GM10248 (cell line): ENCODE measurements at places on chromosomes 7 and 10.
A peak's percentile ranks its signal among the peaks of the same experiment; 100 is the strongest.

GRCh38 chr7:85023066-85023712 is 163.7 kb downstream of the SEMA3D start:
- peak; percentile 3 for DNase-seq

DNA sequence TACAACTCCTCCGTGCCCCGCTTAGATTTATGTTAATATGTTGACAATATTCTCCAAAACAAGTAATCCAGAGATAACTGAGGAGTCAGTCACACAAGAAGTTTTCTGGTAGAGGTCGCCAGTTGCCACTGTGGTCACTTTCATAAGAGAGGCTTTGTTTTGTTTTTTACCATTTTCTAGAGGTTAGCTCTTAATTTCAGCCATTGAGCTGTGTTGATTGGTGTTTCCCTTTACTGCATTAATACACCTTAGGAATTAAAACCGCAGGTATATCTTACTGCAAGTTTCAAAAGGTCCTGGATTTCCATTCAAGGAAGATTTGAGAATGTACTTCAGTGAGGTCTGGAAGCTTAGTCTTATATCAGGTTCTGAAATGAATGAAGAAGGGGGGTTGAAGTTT is 3.5 kb downstream of the BMI1 start:
- DNase-seq = no peak

DNA sequence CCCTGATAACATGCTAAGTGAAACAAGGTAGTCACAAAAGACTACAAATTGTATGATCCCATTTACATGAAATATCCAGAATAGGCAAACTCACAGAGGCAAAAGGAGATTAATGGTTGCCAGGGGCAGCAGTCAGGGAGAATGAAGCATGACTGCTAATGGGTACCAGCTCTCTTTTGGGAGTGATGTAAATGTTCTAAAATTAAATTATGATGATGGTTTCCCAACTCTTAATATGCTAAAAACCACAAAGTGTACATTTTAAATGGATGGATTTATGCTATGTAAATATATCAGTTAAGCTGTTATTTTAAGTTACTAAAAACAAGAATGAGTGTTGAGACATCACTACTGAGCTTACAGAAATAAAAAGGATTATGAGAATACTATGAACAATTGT is 12.6 kb downstream of the CYP51A1 start:
- no peak for DNase-seq

DNA sequence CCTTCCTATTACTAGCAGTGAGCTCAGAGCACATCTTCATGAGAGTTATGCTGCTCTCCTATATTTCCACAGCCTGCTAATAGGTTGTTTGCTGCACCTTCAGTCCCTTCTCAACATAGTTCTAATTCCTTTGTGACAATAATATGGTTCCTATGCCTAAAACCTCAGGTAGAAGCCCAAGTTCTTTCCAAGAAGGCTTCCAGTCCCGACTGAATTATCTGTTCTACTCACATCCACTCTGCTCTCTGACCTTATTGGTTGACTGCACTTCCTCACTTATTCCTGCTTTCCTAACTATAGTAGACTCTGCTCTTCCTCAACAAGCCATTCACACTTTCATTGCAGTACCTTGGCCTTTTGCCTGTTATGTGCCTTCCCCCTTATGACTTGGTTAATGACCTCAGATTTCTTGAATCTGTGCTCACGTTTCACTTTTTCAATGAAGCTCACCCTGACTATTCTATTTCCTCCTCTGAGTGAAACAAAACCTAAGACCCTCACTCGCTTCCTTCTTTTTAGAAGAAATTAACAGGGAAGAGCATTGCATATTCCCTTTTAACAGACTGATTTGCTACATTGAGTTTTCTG is 132.7 kb downstream of the MDFIC start:
- DNase-seq = no peak

DNA sequence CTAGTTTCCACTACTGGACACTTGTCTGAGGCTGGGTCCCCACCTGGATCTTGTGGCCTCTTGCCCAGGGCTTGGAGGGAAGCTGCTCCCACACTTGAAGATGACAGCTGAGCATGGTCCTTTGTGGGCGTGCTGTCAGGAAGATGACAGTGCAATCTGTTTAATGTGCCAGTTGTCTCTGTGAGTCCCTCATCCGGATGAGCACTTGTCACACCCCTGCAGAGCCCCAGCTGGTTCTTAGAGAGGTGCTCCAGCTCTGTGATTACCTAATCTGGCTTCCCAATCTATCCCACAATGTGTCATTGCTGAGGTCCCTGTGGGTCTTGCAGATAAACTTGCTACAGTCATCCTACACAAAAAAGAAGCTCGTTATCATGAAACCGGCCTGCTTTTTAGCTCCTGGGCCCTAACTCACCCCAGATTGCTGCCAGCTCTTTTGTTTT is 34.8 kb upstream of the CCSER2 start:
- DNase-seq = no peak

DNA sequence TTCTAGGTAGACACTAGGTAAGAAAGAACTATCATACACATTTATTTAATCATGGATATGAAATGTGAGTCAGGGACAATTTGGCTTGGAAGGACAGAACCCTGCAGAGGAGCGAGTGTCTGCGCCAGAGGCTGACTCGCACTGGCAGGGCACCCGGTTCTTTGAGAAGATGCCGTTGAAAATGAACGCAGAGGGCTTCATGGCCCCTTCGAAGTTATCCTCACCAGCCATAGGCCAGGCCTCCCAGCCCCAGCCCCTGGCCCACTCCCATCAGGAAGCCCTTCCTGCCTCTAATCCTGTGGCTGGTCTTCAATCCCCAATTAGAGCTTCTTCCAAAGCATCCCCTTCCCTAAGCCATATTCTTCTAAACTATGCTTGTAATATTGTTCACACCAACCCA is 239.8 kb downstream of the TCERG1L start:
- DNase-seq = no peak

DNA sequence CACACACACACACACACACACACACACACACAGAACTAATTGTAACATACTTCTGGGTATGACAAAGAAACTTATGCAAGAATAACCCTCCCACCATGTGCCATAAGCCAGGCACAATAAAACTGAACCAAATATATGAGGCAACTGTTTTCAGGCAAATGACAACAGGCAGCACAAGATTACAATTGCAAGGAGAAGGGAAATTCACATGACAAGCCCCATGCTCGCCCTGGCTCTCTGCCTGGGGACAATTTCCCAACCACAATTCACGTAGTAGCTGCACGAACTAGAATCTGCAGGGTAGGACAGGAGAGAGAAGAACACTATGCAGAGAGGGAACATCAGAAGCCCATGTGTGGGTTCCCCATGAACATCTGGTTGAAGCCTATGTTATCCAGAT is 143.3 kb downstream of the CALN1 start:
- no peak for DNase-seq

DNA sequence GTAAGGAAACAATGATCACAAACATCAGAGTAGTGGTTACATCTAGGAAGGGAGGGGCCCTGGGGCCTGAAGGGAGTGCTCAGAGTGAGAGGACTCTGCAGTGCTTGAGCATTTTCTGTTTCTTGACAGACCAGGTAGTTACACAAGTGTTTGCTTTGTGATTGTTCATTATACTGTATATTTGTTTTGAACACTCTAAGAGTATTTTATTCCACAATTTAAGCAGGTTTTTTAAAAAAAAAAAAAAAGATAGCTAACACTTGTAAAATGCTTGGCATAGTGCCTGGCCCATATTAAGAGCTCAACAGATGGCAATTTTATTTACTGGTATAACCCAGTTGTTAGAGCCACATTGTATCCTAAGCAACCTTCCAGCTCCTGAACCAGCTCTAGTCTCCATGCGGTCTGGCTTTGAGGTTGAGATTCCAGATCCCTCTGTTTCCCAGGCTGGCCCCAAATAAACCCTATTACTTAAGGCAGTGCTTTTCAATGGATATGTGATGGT is 20.1 kb upstream of the ATXN7L1 start:
- DNase-seq = no peak

DNA sequence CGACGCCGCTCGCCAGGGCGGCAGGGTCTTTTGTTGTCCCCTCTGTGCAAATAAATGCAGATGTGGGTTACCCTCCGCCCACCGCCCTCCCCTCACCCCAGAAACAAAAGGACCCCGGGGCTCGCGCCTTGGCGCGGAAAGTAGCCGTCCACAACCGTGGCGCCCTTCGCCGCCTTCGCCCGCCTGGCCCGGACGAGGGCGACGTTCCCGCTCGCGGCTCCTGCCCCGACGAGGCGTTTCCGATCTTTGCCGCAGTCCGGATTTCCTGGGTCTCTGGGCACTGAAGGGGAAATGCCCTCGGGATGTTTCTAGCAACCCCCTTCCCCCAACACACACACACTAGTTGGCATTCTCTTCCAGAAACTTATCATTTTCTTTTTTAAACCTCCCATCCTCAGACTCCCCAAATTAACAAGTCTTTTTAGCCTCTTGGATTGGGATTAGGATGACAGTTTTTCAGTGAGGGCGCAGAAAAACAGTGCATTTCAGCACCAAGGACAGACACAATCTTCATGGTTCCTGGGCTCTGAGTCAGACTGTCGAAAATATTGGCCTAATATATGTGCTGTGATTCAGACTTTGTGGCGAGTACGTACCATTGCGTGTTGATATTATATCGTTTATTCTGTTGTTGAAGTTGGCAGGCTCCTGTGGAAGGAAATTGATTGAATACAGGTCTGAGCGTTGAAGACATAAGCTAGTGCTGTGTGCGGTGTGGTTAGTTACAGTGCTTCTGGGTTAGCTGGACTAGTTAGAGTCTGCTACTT is 771 bp downstream of the PHYHIPL start:
- peak; percentile 26 for DNase-seq

- no peak for DNase-seq
These were observed 90.4 kb upstream of the FAM171A1 start for GRCh38 chr10:15461353-15462108.
